Hematopoietic multipotent progenitor cell treated with erythropoietin and hydrocortisone succinate and interleukin-3 and kit ligand, for 15 days (in vitro differentiated cells): ENCODE measurements at places on chromosomes 12 and 14.
A peak's percentile ranks its signal among the peaks of the same experiment; 100 is the strongest.

GRCh38 chr12:88361493-88361892 is 218.8 kb downstream of the KITLG start:
- DNase-seq: no peak

- DNase-seq: no peak
Observed at GRCh38 chr12:76462668-76463224, 96.8 kb downstream of the OSBPL8 start.

- no peak for DNase-seq
Observed at GRCh38 chr14:79660053-79660939, 551.0 kb downstream of the DIO2 start.

DNA sequence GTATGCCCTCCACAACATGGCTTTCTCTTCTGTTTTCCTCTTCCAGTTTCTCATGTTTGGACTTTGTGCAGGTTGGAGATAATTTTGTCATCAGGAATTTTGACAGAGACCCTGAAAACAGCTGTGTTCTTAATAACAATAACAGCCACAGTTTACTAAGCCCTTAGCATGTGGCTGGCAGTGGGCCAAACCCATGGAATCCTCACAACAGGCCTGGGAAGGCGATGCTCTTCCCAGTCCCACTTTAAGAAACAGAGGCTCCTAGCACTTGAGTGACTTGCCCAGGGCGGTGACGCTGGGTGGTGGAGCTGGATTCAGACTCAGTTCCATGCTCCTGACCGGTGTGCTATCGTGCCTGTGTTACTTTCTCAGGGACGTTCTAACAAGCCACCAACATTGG is 20.1 kb upstream of the PLEKHG3 start:
- DNase-seq: no peak

DNA sequence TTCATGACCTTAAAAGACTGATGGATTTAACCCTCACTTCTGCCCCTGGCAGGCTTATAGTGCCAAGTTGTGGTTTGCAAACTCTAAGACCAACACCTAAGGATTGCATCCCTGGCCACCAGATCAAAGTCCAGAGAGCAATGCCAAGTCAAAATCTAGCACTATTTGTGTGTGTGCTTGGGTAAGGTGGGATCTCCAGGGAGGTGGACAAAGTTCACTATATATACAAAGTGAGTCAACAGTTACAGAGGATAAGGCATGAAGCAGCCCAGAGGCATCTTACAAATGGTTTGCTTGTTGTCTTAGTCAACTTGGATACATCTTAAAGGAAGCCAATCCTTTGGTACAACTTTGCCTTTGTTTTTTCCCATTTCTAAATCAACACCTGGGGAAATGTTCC is 137.3 kb downstream of the MSRB3 start:
- no peak for DNase-seq

GRCh38 chr12:42162965-42163364 is 18.3 kb upstream of the GXYLT1 start:
- DNase-seq: no peak

- DNase-seq: no peak
Observed at GRCh38 chr14:50717811-50718210, 49.7 kb upstream of the SAV1 start.

DNA sequence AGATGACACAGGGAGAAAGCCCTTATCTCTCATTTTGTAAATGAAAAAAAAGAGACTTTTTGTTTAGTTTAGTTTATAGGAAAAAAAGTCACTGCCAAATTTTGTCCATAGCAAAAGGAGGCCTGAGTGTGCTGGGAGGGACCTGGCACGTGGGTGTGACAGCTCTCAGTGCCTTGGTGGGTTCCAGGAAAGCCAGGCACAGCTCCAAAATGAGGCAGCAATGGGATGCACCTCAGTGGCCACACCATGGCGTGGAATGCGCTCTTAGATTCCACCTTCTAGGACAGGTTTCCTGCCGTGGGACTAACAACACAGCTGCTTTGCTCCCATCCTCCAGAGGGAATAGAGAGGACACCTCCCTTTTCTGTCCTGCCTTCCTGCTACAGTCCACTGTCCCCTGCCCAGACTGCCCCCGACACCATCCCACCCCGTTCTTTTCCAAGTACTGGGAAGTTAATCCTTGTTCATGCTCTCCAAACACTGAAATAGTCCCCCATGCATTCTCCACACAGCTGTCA is 207.6 kb downstream of the EMP1 start:
- no peak for DNase-seq

GRCh38 chr14:105021656-105022275 is 883 bp upstream of the CDCA4 start:
- no peak for DNase-seq

DNA sequence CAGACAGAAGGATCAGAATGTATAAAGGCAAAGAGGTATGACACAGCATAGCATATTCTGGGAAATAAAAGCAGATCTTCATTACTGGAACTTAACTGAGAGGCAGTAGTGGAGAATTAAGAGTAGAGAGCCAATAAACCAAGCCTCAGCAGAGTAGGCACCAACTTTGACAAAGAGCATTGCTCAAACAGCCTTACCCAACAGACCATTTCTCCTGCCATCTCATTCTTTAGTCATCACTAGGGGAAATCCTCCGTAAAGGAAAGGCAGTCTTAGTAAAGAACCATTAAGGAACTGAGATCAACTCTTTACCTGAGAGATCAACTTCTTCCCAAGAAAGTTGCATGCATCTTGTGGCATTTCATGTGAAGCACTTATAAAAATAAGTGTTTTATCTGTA is 36.6 kb downstream of the SENP1 start:
- no peak for DNase-seq

GRCh38 chr14:81889529-81889928 is 355.9 kb upstream of the SEL1L start:
- no peak for DNase-seq

DNA sequence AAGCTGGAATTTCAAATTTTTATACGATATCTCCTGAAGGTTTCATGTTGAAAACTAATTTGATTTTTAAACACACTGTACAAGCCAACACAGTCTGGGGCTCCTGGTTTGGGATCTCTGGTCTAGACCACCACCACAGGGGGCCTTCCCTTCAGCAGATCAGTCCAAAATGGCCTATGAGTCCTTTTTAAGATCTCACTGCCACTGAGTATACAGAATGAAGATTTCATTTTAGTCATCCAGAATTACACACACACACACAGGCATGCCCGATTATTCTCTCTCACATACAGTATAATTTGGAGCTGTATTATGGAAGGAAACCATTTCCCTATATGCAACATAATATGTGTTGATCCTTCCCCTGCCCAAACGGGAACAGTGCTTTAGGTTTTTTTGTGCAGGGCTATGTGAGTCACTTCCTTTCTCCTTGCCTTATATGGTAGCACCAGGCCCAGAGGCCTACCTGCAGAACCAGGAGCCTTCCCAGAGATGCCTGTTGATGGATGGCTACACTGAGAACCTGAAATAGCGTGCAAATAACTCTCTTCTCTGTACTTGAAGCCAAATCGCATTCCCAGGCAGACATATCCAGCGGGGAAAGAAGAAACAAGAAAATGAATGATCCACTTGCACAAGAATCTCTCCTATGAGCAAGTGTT is 28.1 kb upstream of the WNK1 start:
- DNase-seq: no peak

DNA sequence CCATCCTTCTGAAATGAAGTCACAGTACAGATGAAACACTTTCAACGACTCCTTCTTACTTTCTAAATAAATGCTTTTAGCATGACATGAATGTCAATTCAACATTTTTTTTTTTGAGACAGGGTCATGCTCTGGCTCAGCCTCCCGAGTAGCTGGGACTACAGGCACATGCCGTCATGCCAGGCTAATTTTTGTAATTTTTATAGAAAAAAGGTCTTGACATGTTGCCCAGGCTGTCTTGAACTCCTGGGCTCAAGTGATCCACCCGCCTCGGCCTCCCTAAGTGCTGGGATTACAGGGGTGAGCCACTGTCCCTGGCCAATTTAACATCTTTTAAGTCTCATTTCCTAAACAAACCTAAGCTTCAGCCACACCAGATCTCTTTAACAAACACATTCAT is 16.4 kb downstream of the GALNT6 start:
- no peak for DNase-seq

- no peak for DNase-seq
Observed at GRCh38 chr14:31934767-31935266, 142.3 kb upstream of the ARHGAP5 start.

GRCh38 chr14:68507544-68508081 is 285.3 kb downstream of the ZFP36L1 start:
- no peak for DNase-seq

GRCh38 chr14:76097547-76097946 is 54.2 kb upstream of the GPATCH2L start:
- DNase-seq: no peak

DNA sequence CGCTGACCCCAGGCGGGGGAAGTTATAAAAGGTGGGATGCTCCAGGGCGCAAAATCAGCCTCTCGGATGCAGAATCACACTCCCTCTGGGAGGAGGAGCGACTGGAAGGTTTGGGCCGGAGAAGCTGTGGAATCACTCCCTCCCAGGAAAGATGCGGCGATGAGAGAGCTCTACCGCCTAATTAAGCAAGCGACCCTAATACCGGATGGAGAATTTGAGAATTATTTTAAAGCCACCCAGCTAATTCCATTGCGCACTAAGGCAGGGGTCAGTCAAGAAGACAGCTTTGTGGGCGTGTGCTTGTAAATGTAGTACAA is 1.9 kb downstream of the COL2A1 start:
- no peak for DNase-seq

DNA sequence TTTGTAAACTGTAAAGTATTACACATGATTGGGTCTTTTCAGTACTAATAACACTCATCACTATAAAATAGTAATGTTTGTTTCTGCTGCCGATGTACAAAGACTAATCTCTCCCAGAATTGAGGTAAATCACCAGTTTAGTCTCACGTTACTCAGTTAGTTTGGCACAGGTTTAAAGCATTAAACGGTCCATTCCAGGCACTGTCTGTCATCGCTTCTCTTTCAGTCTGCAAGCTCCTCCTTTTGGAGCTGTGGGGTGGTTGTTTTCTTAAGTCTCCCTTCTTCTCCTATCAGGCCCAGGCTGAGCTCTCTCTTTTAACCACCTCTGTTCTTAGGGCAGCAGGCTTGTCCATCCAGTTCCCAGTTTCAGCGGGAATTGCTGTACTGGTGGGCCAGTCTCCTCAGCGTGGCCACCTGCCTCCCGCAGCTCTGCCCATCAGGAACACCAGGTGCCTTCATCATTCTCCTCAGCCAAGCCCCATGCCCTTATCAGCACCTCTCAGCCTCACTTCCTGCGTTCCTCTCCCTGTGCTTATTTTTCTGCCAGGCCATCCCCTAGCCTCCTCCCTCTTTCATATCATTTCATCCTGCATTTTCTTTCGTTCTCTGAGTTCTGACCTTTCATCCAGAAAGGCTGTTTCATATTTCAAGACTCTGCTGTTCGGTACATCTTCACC is 149.0 kb downstream of the TGFB3 start:
- DNase-seq: peak; percentile 49

GRCh38 chr14:37480446-37481290 is 114.4 kb downstream of the FOXA1 start:
- DNase-seq: no peak

DNA sequence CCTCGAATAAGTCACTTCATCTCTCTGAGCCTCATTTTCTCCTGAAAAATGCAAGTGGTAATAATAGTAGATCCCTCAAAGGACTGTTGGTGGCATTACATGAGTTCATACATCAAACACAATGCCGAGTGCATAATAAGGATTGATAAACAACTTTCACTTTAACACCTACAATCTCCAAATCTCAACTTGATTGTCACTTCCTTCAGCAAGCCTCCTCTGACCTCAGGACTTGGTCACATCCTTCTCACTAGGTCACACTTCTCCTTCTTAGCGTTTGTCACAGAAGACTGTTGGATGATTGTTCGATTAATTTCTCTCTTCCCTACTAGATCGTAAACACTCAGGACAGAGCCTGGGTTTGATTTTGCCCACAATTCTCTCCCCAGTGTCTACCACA is 7.9 kb upstream of the PRKAB1 start:
- no peak for DNase-seq

- no peak for DNase-seq
Observed at GRCh38 chr12:124286414-124286813, 8.5 kb upstream of the RFLNA start.

DNA sequence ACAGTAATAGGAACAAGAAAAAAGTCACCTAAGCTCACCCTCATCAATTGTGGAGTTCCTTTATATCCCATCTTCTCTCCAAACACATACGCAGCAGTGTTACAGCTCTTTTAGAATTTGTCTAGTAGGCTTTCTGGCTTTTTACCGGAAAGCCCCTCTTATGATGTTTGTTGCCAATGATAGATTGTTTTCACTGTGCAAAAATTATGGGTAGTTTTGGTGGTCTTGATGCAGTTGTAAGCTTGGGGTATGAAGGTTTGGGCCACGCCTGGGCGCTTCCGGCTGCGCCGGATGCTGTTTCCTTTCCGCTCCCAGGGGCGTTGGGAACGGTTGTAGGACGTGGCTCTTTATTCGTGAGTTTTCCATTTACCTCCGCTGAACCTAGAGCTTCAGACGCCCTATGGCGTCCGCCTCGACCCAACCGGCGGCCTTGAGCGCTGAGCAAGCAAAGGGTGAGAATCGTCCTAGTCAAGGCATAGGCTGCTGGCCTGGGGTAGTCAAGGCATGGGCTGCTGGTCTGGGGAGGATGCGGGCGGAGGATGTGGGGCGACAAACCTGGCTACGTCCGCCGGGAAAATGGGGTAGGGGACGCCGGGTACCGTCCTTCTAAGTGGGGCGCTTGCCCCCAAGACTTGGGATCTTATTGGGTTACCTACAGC is at the start of the genes C12orf57 and RNU7-1:
Gene C12orf57, plus strand, starts transcription at position 301 of the 659 bp plus-strand sequence. Its CDS starts 100 bp downstream, at position 401.
Gene RNU7-1, plus strand, starts transcription at position 95 of the 659 bp plus-strand sequence.
- peak; percentile 84 for DNase-seq

- no peak for DNase-seq
Observed at GRCh38 chr14:61345151-61345482, 23.7 kb downstream of the PRKCH start.

DNA sequence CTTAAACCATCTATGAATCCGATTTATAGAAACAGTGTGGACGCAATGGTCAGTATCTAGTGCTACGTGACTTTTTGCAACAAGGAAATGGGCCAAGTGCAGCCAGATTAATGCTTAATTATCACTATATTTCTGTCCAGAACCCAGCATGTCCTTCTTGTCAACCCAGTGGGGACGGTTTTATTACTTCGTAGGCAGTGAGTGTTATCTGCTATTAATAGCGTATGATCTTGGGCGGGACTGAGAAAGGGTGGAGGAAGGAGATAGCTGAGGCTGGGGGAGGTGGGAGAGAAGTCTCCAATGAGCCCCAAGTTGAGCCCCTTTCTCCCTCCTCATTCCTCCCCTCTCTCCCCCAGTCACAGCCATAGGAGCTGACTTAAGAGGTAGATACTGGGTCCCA is 59.7 kb upstream of the FAM222A start:
- no peak for DNase-seq

GRCh38 chr14:61466249-61466904 is 145.0 kb downstream of the PRKCH start:
- no peak for DNase-seq
